HS-5 (cell line): ENCODE measurements at places on chromosomes 11 and 22.

GRCh38 chr22:21624120-21624879 is 5.5 kb downstream of the YDJC start:
- DNase-seq = no peak

- no peak for DNase-seq
Measured at GRCh38 chr11:19817265-19817851, 104.7 kb downstream of the NAV2 start.

DNA sequence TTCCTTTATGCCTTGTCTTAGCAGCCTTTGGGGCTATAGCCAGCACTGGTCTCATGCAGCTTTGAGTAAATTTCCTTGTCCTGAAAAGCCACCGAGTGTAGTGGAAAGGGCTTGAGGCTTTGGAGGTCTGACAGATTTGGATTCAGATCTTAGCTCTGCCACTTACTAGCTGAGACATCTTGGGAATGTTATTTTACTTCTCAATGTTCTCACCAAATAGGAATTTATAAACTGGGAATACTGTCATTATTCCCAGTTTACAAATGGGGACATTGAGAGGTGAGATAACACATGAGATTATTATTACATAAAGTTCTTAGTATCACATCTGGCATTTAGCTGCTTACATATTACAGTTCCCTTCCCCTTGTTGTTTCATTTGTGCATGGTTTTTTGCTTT is 95.5 kb downstream of the COMMD9 start:
- DNase-seq = no peak

DNA sequence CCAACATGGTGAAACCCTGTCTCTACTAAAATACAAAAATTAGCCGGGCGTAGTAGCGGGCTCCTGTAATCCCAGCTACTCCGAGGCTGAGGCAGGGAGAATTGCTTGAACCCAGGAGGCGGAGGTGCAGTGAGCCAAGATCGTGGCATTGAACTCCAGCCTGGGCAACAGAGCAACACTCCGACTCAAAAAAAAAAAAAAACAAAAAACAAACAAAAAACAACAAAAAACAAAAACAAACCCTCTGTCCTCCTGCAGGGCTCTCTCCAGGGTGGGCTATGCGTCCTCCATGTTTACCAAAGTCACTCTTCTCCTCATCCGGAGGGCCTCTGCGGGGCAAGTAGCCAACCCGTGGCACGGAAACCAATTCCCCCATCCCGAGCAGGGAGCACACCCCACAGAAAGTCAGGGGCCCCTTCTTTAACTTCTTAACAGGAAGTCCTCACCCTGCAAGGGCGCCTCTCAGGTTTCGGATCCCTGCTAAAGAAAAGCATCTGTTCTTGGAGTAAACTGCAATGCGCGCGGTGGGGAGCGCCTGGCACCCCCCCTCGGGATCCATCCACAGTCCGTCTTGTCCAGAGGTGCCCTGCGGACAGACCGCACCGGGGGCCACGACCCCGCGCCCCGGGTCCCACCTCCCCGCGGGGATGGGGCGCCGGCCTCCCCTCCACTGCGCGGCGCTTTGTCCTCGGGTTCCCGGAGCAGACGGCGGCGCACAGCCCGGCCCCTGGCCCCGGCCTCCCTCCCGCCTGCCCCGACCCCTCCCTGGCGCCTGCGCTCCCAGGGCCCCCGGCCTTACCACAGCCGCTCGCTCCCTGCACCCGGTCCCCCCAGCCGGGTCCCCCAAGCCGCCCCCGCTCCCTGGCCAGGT is 712 bp downstream of the CERK start:
- no peak for DNase-seq

DNA sequence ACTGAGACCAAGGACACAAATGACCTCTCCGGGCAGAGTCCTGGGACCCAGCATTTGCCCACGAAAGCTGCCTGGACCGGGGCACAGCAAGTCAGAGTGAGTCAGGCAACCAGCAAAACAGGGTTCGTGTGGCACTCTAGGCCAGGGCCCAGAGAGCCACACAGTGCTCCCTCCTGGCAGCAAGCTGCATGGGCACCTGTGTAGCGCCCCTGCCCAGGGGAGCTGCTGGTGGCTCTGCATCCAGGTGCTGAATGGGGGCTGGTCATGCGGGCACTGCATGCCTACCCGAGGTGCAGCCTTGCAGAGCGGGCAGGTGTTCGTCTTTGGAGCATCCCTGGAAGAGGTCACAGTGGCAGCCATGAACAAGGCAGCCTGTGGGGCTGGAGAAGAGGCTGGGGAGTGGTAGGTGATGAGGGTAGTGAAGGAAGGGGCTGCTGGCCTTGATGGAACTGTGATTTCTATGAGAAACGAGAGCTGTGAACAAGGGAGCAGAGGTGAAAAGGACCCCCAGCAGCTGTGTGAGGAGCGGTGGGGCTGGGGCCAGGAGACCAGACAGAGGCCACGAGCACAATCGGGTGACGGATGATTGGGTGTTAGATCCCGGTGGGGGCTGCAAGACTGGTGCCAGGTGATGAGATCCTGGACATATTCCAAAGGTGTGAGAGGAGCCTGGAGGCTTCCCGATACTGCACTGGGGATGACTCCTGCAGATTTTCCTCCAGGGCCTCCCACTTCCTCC is 63.3 kb downstream of the DGCR2 start:
- no peak for DNase-seq

DNA sequence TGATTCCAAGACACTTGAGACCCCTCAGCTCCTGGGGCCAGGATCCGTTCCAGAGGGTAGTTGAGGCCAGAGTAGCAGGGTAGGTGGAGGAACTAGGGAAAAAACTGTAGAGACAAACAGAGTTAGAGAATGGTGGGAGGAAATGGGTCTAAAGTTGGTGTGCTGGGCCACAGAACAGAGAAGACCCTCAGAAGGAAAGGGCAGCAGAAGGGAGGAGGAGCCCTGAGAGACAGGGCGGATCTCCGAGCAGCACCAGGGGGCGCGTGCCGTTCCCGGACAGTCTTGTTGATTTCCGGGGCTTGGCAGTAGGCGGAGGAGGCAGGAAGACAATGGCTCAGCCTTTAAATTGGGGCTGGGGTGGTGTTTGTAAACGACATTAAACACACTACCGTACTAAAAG is 2.4 kb upstream of the CECR2 start:
- no peak for DNase-seq

GRCh38 chr22:49398646-49399045 is 429.0 kb downstream of the BRD1 start:
- no peak for DNase-seq
